Right ventricle myocardium superior (tissue), 1 donor: ENCODE measurements at places on chromosomes 2 and 18. TPM values are rescaled to one million over a fixed set of nuclear protein-coding genes. Genes with fewer than 3 reads are reported as not detected.

Gene TLX2
- not detected for total RNA-seq

Gene ARHGAP15
- total RNA-seq, result 5.4 TPM

Gene ATP5F1A
- 1,824 TPM for total RNA-seq

Gene DUSP2
- 1.5 TPM for total RNA-seq

Gene CROCC2
- total RNA-seq, result not detected

GRCh38 chr18:23779696-23780303 lies 90.5 kb downstream of the LAMA3 start:
- no peak for DNase-seq

DNA sequence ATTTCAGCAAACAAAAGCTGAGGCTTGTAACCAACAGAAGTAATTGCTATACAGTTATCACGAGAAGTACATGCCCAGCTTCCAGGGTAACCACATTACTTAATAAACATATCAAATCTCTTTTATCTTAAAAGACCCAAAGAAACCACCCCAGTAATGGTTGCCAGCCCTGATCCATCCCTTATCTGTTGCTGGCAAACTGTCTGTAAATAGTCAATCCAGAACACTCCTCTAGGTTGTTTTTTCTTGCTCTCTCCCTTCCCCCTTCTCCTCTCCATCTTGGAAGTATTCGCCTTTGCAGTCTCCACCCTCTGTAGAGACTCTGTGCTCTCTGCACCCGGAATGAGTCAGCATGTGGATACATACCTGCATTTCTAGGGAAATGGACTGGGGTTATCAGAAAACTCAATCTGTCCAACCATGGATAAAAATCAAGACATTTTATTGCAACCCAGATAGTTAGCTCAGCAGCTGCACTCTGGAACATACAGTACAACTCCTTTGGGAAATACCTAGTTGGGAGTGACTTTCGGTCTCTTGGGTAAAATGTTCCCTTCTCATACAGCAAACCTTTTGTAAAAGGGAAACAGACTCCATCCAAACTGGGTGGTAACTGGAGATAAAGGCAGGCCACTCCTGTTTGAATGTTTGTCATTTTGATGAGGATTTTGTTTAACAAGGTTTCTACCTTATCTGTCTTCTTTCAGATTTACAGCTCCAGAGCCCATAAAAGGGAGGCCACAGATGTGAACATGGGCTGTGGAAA lies 123.5 kb upstream of the FOSL2 start:
- no peak for DNase-seq

GRCh38 chr2:8511868-8512612 lies 169.8 kb upstream of the ID2 start:
- no peak for DNase-seq

GRCh38 chr2:240946654-240947053 lies 40.5 kb downstream of the CROCC2 start:
- no peak for DNase-seq

DNA sequence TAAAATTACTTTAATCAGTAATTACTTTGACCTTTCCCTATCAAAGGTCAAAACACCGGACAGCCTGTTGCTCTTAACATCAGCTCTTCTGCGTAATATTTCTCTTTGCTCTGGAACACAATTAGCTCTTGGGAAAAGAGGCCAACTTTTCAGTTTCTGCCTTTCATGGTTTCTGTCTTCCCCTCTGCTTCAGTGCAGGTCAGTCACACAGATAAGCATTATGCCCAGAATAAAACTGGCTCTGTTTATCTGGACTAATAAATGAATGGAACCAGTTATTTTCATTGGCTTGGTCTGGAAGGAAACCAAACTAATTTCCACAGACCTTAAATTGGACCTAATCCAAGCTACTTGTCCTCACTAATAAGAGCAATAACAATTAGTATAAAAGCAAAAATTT lies 26.2 kb upstream of the GALNT3 start:
- DNase-seq, result no peak

DNA sequence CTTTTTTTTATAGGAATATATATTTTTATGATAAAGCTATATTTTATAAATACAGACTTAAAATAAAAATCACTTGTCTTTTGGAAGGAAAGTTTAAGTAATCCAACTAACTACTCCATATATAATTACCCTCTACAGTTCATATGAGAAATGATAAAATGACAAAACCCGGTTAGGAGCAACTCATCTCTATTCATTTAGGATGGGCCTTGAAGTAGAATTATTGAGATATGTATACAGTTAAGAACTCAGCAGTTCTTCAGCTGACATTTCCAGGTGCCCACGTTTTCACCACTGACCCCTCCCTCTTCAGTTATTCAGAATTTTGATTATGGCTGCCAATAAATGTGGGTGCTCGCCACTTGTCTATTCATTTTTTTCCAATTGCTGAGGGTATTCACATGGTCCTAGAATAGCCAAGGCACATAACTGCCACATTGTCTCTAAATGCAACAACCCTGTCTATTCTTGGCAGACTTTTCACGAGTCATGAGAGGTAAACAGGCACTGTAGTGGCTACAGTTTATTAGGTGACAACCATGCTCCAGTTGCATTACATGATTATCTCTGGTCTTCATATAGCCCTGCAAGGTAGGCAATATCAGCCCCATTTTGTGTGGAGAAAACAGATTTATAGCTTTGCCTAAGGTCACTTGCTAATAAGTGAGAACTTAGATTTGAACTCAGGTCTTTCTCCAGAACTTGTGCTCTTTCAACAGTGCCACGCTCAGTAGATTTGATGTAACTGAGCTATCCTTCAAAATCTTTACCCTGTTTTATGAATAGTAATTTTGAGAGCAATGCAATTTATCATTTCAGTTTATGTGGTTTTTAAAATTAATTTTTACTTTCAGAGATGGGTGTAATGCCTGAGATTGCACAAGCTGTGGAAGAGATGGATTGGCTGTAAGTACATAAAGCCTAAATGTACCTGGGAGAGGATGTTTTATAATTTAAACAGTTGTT lies 2.9 kb downstream of the DDX1 start:
- DNase-seq, result no peak
